Heart right ventricle (tissue), 16 donors: ENCODE measurements at places on chromosomes 16 and 17. TPM values are rescaled to one million over a fixed set of nuclear protein-coding genes. Genes with fewer than 3 reads are reported as not detected.

The CDK5R1 gene
- 1.1 TPM for total RNA-seq

The VASN gene
- total RNA-seq: 3.1 TPM

The ADAMTS18 gene
- total RNA-seq: not detected

The GDPD3 gene
- 3.2 TPM for total RNA-seq

The DNAH9 gene
- total RNA-seq: not detected

The TMEM100 gene
- total RNA-seq: 5.6 TPM

The TPSG1 gene
- not detected for total RNA-seq

The BAHCC1 gene
- 9.6 TPM for total RNA-seq

The ZFPM1 gene
- total RNA-seq: 4.7 TPM

The RPS2 gene
- total RNA-seq: 830 TPM

The DNAJA2 gene
- 94.0 TPM for total RNA-seq

The OTOP2 gene
- total RNA-seq: not detected

The KRT28 gene
- not detected for total RNA-seq

The ARL16 gene
- 15.8 TPM for total RNA-seq

The DDX5 gene
- total RNA-seq: 474 TPM

The NACA2 gene
- not detected for total RNA-seq

The SALL1 gene
- 2.0 TPM for total RNA-seq

The SHISA9 gene
- total RNA-seq: not detected

The NLRC3 gene
- total RNA-seq: 0.94 TPM

The RUSF1 gene
- 24.7 TPM for total RNA-seq

The ADAM11 gene
- 3.2 TPM for total RNA-seq

The AGRP gene
- total RNA-seq: not detected

The GNGT2 gene
- total RNA-seq: 0.32 TPM

The KRTAP4-12 gene
- total RNA-seq: not detected

The MT3 gene
- total RNA-seq: 4.6 TPM

The HS3ST3A1 gene
- 2.1 TPM for total RNA-seq

The ENGASE gene
- total RNA-seq: 40.3 TPM

The LRRC37B gene
- 3.8 TPM for total RNA-seq

The TOX3 gene
- not detected for total RNA-seq

The P2RX1 gene
- total RNA-seq: 0.46 TPM

The PPP1R9B gene
- total RNA-seq: 34.1 TPM

The OR2C1 gene
- total RNA-seq: 0.22 TPM

The PHAF1 gene
- 11.1 TPM for total RNA-seq

The ABCC12 gene
- not detected for total RNA-seq

The TBX2 gene
- 13.3 TPM for total RNA-seq

The GDPD1 gene
- 1.6 TPM for total RNA-seq

The TGFB1I1 gene
- 24.5 TPM for total RNA-seq

The ASGR1 gene
- total RNA-seq: 1.0 TPM

The C16orf74 gene
- 1.2 TPM for total RNA-seq

The STX1B gene
- 0.56 TPM for total RNA-seq

The NLRC5 gene
- total RNA-seq: 14.4 TPM

The ZNF785 gene
- total RNA-seq: 4.7 TPM

The GCGR gene
- not detected for total RNA-seq

The KRTAP16-1 gene
- not detected for total RNA-seq

The CACNG5 gene
- not detected for total RNA-seq

The TNRC6C gene
- 31.4 TPM for total RNA-seq

The LRRC37A gene
- total RNA-seq: 1.2 TPM

The DOC2A gene
- total RNA-seq: 0.27 TPM
